ENCODE measurements at places on chromosomes 2 and 18.

DNA sequence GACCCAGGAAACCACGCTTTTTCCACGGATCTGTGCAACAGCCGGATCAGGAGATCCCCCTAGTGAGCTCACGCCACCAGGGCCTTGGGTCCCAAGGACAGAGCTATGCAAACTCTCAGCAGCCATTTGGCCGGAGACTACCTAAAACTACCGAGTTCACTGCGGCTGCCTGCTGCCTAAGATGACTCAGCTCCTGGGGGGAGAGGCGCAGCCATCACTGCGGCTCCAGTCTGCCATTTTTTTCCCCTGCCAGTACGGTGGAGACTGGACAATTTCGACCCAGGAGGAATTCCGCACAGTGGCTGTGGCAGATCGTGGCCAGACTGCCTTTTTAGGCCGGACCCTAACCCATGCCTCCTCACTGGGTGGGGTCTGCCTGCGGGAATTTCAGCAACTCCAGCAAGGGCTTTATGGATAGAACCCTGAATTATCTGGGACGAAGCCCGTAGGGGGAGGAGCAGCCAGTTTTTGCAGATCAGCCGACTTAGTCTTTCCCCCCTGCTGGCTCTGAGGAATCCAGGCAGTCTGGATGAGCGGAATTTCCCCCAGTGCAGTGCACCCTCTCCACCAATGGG is 424.9 kb upstream of the UBE2E3 start:
- DNase-seq, result no peak

DNA sequence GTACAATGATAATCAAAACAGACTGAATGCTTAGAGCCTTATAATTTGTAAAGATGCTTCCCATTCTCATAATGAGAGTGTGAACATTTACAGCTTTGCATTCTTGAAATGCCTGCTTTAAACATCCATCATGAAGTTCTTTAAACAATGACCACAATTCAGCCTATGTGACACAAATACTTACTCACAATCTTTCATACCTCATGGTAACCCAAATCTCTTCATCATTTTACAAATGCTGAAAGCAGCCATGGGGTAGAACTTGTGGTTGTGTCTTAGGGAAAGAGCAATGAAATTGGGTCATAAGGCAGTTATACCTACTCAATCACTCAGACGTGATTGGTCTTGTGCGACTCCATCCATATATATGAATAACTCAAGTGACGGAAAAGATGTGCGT is 140.7 kb downstream of the RND3 start:
- DNase-seq, result no peak

DNA sequence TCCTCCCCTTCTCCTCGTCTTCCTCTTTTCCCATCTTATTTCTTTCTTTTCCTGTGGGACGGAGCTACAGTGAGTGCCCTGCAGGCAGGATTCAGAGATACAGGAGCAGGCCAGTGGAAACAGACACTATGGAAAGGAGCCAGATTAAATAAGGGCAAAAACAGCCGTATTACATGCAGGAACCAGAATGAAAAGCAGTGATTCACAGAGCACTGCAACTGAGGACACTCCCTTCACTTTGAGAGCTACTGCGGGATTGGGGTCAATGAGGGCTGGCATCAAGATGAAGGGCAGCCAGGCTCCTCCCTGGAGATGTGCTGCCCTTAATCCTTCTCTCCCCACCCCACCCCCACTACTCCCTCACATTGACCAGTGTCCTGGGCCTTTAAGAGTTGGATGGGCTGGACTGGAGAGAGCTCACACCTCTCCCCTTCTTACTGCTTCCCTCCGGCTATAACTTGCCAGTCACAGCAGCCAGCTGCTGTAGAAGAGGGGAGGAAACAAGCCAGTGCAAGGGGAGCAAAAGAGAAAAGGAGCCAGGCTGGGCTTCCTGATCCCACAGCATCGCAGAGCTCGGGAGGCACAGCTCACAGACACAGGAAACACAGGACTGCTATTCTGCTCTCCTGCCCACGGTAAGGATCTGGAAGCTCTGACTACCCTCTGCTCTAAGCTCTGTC is at the start of gene PLCD4:
Gene PLCD4 (plus strand): TSS at position 464 of the 680 bp plus-strand sequence. CDS start 7,841 bp downstream, outside the sequence.
- no peak for DNase-seq

DNA sequence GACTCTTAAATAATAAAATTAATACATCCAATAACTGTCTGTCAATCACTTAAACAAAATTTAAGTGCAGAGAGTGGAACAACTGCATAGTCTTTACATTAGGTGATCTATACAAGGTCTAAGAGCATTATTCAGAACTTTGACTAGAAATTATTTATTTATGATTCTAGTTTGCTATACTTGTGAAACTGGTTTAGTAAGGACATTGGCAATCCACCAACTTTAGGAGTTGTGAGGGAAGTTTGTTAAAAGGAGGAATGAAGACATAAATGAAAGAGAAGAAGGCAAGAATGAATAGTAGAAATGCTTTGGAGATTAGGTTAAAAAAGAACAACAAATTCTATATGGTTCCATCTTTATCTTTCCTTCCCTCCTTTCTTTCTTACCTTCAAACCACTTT is 217.5 kb downstream of the GPD2 start:
- no peak for DNase-seq

- no peak for DNase-seq
These were observed 87.3 kb downstream of the PDK1 start for GRCh38 chr2:172643142-172643541.

- DNase-seq, result no peak
These were observed 158.0 kb upstream of the ALKAL2 start for GRCh38 chr2:445896-446295.

DNA sequence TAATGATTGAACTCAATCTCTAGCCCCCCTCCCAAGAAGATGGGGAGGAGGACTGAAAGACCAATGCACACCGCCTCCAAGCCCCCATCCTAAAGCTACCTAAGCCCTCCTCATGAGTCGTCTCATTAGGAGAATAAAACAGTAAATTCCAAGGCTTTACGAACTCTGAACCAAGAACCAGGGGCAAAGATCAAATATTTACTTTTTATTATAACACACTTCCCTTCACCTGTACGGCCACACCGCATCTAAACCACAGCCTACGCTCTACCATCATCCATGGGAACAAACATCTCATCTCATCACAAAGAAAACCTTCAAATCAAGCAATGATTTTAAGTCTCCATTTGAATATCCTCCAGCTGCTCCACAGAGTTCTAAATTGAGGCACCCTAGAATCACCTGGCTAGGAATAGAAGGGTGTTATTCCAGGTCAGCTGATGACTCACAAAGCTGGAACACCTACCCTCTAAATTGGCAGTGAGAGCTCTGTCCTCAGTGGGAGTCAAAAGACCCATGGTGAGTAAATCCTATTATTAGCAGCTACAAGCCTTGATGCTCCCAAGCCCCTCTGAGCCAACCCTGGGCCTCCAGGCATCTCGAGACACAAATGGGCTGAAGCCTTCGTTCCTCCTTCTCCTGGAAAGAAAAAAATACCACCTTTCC is 45.6 kb upstream of the BZW1 start:
- DNase-seq, result no peak

Measured in substantia nigra (tissue), 51 donors.